AG04449 (cell line): ENCODE measurements at places on chromosomes 2 and 18.

DNA sequence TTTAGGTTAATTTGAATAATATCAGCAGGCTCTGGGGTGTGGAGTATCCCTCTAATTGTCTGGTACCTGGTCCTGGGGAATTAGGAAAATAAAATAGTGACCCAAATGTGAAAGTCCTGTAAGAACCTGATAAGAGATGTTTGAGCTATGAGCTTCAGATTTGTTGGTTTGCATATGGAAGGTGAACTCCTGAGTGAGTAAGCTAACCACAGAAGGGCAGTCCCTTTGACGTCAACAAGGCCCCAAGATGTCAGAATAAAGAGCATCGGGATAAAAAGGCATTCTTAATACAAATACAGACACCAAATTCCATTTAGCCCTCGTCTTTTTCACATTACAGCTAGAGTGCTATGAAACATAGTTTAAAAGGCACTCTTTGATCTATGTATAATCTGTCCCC is 1366.3 kb upstream of the TMEFF2 start:
- DNase-seq = no peak

- no peak for DNase-seq
These were observed 62.2 kb downstream of the TTC21B start for GRCh38 chr2:165891345-165891744.

- DNase-seq = no peak
These were observed 23.2 kb downstream of the ASB1 start for GRCh38 chr2:238449909-238450417.

- no peak for DNase-seq
These were observed 334.2 kb upstream of the LRRTM1 start for GRCh38 chr2:80638783-80639182.

DNA sequence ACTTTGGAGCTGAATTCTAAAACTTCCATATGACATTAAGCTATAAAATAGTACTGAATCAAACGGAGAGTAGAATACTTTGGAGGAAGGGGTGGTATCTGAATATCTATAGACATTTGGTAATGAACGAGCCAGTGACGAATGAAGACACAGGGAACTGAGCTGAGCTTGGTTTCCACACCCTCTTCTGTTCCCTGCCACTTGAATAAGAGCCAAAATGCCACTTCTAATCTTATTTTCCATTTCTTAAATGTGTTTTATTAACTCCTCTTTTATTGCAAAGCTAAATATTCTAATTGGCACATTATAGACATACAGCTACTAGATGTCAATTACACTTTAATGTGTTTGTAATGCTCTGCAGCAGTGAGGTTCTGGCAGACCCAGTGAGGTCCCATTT is 76.1 kb downstream of the AFF3 start:
- no peak for DNase-seq

- no peak for DNase-seq
These were observed 52.3 kb downstream of the PAPOLG start for GRCh38 chr2:60808330-60808801.

DNA sequence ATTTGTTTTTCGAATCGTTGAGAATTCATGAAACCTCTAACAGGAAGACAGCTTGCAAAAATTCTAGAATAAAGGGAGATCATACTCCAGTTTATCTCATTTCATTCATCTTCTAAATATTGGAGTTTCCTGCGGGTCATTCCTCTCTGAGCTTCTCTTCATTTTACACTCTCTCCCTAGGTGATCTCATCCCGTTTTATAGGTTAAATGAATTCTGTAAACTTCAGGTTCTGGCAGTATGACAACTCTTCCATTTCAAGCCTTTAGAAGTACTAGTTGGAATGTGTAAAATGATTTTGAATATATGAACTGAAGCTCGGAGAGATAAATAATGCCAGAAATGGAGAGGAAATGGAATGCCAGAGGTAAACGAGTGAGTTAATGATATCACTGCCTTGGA is 312.4 kb downstream of the METTL4 start:
- no peak for DNase-seq

DNA sequence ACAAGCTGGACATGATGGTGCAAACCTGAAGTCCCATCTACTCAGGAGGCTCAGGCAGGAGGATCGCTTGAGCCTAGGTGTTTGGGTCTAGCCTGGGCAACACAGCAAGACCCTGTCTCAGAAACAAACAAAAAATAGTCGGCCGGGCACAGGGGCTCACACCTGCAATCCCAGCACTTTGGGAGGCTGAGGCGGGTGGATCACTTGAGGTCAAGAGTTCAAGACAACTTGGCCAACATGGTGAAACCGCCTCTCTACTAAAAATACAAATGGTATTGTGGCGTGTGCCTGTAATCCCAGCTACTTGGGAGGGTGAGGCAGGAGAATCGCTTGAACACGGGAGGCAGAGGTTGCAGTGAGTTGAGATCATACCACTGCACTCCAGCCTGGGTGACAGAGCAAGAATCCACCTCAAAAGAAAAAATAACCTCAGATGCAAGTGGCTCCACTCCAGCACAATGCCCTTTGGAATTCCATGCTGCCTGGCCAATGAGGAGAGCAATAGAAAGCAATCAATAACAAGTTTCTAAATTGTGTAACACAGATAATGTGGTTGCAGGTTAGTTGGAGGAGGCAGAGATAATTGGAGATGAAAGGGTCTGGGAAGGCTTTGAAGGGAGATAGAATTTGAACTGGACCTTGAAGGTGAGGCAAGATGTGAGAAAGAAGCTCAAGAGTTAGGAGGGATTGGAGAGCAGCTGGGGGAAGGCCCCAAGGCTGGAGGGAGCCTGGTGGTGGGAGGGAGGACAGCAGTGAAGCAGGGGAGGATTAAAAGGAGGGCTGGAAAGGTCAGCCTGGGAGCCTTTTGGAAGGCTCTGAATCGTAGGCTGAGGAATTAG is 6.0 kb downstream of the TTC31 start:
- no peak for DNase-seq

DNA sequence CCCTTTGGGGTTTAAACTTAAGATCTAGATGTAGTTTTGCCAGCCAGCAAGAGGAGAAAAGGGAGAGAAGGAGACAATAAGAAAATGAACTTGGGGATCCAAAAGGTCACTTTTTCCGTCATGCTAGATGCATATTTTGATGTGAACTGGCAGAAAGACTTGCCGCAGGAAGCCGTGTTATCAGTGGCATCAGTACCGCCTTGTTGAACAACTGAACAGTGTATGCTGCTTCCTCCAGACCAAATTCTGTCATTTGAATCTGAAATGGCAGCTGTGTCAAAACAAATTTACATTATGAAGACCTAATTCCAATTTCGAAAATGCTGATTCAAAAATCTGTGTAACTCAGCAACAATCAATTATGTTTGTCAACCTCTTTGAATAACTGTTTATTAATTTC is 42.1 kb downstream of the TMEM200C start:
- no peak for DNase-seq

DNA sequence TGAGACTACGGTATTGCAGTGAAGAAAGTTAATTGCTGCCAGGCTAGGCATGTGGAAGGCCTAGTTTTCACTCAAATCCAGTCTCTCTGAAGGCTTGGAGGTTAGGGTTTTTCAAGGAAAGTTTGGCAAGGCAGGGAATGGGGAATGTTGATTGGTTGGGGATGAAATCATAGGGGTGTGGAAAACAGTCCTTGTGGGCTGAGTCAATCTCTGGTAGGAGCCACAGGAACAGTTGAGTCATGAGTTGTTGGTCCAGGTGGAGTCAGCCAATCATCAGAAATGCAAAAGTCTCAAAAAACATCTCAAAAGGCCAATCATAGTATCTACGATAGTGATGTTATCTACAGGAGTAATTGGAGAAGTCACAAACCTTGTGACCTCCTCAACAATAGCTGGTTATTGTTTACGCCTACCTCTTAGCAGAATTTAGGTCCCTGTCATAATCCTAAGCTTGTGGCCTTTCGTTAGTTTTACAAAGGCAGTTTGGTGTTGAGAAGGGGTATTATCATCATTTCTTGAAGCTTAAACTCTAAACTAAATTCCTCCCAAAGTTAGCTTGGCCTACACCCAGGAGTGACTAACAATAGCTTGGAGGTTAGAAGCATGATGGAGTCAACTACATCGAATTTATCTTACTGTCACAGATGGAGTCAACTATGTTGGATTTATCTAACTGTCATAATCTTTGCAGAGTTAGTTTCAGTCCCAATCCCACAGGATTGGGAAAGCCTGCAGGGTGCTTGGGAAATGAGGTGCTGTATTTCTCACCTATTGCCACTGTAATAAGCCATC is 33.7 kb upstream of the APCDD1 start:
- DNase-seq = no peak

GRCh38 chr18:76980663-76981395 is 151.8 kb downstream of the MBP start:
- no peak for DNase-seq

DNA sequence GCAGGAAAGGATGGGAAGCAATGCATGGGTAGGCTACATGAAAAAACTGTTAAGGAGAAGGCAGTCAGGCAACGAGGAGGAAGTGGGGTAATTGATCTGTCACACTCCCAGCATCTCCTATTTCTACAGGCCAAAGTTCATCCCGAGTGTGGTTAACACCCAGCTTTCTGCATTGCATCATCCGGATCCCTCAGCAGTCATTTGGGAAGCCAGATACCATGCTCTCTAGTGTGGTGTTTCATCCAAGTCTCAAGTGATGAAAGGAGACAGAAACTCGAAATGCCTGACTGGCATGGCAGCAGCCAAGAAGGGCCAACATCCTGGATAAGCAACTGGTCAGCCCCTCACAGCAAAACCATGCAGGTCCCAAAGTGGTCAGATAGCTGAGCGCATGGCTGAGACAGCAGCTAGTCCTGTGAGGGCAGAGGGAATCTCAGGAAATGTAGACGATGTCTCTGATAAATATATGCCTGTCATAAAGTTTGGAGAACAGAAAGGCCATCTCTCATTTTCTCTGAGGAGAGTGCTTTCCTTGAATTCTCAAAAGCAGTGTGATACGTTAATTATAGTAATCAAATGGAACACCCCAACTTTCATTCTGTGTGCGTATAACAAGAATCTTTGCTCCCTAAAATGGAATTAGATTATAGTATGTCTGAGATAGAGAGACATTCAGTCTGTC is 24.8 kb upstream of the HNRNPA3 start:
- no peak for DNase-seq

- no peak for DNase-seq
These were observed 28.6 kb downstream of the LRRC30 start for GRCh38 chr18:7259475-7259874.

DNA sequence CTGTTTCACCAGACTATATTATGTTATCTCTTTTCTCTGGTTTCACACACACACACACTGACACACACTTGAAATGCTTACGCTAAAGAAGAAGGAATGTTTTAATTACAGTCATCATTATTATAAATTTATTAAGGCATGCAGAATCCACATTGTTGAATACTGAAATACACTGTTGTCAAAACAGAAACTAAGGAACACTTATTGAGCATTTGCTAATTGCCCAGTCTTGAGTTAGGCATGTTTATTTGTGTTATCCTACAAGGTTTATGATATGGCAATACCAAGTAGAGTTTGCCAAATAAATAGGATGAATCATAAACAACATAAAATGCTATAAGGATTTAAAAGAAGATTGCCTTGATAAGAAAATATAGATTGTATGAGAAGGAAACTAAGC is 917.0 kb upstream of the PIK3C3 start:
- peak; percentile 21 for DNase-seq

DNA sequence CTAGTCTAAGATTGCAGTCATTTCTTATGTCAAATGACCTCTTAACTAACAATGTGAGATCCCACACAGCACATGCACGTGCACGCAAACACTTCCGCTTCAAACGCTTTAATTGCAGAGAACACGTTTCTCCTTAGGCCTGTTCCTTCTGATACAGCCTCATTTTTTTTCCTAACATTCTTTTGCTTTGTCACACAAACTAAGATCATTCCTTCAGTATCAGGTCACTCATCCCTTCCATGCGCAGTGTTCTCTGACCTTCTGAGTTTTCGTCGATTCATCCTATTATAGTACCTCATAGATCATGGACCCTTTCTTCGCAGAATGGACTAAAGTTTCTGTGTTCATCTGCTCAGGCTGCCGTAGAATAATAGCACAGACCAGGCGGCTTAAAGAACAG is 327.1 kb upstream of the CDH19 start:
- DNase-seq = no peak

GRCh38 chr2:162318328-162319180 is at the start of gene IFIH1:
Gene IFIH1, minus strand, starts transcription at chr2:162318684. Its CDS starts 377 bp downstream, at chr2:162318307.
- DNase-seq = peak; percentile 34

- no peak for DNase-seq
These were observed 21.7 kb upstream of the RAB10 start for GRCh38 chr2:26011990-26012856.

- no peak for DNase-seq
These were observed 145.4 kb downstream of the TCF4 start for GRCh38 chr18:55442561-55442960.

- DNase-seq = no peak
These were observed 28.8 kb upstream of the NEDD4L start for GRCh38 chr18:58015065-58015780.

DNA sequence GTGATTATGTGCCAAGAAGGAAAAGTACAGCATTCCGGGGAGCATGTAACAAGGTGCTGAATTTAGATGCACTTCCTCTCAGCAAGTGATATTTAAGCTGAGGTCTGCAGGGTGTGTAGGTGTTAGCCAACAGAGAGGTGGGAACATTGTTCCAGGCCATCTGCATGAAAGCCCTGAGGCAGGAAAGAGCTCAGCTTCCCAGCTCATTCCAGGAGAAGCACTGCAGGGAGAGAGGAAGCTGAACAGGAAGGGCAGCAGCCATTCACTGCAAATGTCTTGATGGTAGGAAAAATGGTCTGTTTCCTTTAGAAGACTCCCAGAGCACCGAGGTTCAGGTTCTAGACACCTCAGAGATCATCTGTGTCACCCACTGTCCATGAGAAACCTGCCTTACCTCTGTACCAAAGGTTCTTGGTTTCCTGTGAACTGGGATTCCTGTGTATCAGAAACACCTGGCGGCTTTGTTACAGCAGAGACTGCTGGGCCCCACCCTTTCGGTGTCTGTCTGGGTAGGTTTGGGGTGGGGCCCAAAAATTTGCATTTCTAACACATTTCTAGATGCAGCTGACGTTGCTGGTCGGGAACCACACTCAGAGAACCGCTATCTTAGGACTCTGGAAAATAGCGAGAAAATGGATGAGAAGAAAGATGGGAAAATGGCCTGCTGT is 84.0 kb downstream of the RTN4 start:
- DNase-seq = no peak

- DNase-seq = no peak
These were observed 5.5 kb upstream of the GPR45 start for GRCh38 chr2:105236060-105236424.

DNA sequence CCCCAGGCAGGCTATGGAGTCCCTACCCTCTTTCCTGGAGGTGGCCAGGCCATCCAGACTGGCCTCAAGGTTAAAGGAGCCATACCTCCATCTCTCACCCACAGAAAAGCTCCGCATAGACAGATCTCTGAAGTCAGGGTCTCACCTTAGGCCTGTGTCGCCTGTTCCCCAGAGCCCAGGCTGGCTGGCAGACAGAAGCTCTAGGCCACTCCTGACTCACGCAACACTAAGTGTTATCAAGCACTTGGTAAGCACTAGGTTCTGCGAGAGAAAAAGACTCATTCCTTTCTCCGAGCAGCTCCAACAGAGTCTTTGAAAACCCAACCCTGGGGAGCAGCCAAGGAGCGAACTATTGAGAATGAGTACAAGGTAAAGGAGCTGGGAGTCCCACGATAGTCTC is 6.1 kb downstream of the SMAD7 start:
- no peak for DNase-seq

- DNase-seq = no peak
These were observed 917 bp upstream of the PRKAG3 start for GRCh38 chr2:218832520-218832919.

GRCh38 chr18:63301434-63301833 is 18.1 kb downstream of the BCL2 start:
- no peak for DNase-seq

- DNase-seq = no peak
These were observed 417.6 kb upstream of the MEX3C start for GRCh38 chr18:51614967-51615571.
